ENCODE measurements at places on chromosomes 6 and 20. TPM values are rescaled to one million over a fixed set of nuclear protein-coding genes. Genes with fewer than 3 reads are reported as not detected.

GRCh38 chr6:130115036-130115435, 96.7 kb downstream of the L3MBTL3 start:
- no peak for DNase-seq
- H3K4me3 ChIP-seq = no peak overlapping the region
- no peak overlapping the region for H3K27ac ChIP-seq
- no peaks in the 10 kb centered on the region for H3K27me3 ChIP-seq

- H3K4me3 ChIP-seq = no peak overlapping the region
- no peaks in the 10 kb centered on the region for H3K4me1 ChIP-seq
- H3K36me3 ChIP-seq = no peaks in the 10 kb centered on the region
- no peaks in the 10 kb centered on the region for H3K27me3 ChIP-seq
Observed at GRCh38 chr6:101445527-101445926, 52.0 kb downstream of the GRIK2 start.

DNA sequence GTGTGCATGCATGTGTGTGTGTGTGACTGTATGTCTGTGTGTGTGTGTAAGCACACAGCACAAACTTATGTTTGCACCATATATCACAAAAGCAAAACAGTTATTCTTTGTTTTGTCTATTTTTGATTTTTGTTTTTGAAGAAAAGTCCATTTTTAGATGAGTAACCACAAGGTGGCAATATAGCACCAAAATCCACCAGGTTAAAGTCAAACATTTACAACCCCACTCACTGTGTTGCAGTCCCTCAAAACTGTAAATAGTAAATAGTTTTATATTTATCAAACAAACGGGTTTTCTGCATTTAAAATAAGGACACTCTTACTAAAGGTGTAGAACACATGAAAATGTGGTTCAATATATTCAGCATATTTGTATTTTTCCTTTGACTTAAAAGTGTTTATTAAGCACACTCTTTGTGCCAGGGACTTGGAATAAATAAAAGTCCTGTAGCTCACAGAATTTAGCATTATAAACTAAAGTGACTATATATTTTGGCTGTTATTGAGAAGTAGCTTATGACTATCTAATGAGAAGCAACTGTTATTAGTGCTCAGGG, 118.5 kb downstream of the GFRAL start:
- no peaks in the 10 kb centered on the region for H3K27me3 ChIP-seq

DNA sequence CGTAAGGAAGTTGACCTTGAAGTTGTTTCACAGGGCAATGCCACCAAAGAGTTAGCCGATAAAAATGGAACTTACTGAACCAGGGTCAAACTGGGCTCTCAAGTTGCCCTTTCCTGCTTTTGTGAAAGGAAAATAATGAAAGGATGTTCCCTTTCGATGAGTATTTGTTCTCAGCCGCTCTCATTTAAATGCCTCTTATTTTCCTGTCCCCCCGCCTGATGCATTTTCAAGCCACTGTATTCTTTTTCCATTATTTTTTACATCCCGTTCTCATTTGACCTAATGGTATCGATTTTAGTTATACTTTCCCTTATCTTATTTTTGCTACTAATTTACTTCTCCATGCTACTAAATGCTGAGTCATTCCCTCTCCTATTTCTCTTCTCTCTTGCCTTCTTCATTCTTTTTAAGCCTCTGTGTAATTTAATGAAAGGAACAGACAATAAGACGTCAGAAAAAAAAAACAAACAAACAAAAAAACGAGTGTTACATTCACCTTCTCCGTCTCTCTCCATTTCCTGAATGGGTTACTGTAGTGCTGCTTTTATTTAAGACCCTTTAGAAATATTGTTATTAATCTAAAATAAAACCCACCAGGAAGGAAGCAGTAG, 655 bp upstream of the NDUFAF4 start:
- peak overlapping the region; percentile 90 for H3K27ac ChIP-seq
- peaks cover 38% of the 10 kb centered on the region for H3K4me1 ChIP-seq
- H3K4me3 ChIP-seq = peak overlapping the region; percentile 82

DNA sequence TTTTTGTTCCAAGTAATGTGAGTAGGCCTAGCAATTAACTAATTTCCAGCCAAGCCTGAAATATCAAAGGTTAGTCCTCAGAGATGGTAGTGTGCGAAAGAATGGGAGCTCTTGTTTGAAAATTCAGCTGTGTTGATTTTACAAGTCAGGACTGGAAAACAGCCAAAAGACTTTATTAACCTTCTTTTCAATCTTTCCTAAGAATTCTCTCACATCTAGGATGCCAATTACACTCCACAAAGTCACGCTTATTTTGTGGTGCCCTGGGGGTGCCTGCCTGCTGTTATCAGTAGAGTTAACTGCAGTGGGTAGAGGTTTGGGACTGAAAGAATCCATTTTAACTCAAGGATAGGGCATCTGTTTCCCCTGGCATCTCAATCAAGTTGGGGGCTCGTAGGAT, 30.7 kb upstream of the MAP3K4 start:
- no peaks in the 10 kb centered on the region for H3K4me1 ChIP-seq
- no peaks in the 10 kb centered on the region for H3K27me3 ChIP-seq
- no peak overlapping the region for H3K27ac ChIP-seq
- DNase-seq = peak; percentile 53

DNA sequence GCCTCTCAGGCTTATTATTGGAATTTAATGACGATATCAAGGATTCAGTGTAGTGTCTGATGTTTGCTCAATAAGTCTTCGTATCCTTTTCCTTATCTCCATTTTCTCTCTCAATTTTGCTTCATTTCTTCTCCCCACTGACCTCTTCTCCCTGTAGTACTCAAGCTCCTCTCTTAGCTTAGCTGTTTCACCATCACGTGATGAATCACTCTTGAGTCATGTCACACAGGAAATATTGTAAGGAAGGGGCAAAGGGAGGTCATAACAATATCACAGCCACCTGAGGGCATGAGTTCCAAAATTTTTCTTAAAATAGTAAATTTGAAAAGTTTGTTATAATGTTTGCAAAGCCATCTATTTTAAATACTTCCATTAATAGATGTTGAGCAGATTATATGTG, 392.2 kb upstream of the MARCKS start:
- DNase-seq = no peak
- H3K4me1 ChIP-seq = no peaks in the 10 kb centered on the region
- H3K27me3 ChIP-seq = no peaks in the 10 kb centered on the region
- no peak overlapping the region for H3K27ac ChIP-seq

DNA sequence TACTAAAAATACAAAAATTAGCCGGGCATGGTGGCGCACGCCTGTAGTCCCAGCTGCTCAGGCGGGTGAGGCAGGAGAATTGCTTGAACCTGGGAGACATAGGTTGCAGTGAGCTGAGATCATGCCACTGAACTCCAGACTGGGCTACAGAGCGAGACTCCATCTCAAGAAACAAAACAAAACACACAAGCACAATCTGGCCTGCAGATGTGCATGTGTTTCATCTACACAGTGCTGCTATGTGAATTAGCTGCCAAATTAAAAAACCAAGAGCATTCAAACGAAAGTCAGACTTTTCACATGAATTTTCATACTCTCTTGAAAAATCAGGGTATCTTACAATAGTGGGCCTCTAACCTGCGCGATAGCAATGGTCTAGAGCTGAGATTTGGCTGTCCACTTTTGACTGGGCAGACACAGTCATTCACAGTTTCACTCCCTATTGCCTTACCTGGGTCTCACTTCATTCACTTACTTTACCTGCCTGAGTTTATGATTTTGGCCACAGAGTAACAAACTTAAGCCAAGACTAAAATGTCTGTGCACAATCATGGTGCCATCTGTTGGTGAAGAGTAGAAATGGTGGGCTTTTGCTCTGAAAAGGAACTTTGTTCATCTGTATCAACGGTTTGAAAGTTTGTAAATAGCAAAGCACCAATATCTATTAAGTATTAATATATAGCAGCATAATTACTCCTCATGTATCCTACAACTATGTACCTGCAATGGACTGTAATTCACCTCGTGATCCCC, 138.5 kb upstream of the UST start:
- no peaks in the 10 kb centered on the region for H3K4me1 ChIP-seq
- no peak overlapping the region for H3K4me3 ChIP-seq
- DNase-seq = no peak
- no peaks in the 10 kb centered on the region for H3K27me3 ChIP-seq
- H3K27ac ChIP-seq = no peak overlapping the region

- H3K27me3 ChIP-seq = peaks cover 52% of the 10 kb centered on the region
- no peak overlapping the region for H3K27ac ChIP-seq
- H3K36me3 ChIP-seq = no peaks in the 10 kb centered on the region
- H3K4me3 ChIP-seq = peak overlapping the region; percentile 22
- peaks cover 38% of the 10 kb centered on the region for H3K4me1 ChIP-seq
Observed at GRCh38 chr20:1946762-1947534, 46.9 kb downstream of the PDYN start.

GRCh38 chr20:461254-462198, 807 bp downstream of the TBC1D20 start:
- H3K36me3 ChIP-seq = no peaks in the 10 kb centered on the region
- peak overlapping the region; percentile 89 for H3K27ac ChIP-seq
- DNase-seq = peak; percentile 51
- H3K27me3 ChIP-seq = no peaks in the 10 kb centered on the region

- no peaks in the 10 kb centered on the region for H3K4me1 ChIP-seq
- no peak overlapping the region for H3K4me3 ChIP-seq
- DNase-seq = no peak
- H3K36me3 ChIP-seq = no peaks in the 10 kb centered on the region
Observed at GRCh38 chr6:136181861-136182260, 68.2 kb downstream of the MTFR2 start.

Gene SPATA25
- 0.50 TPM for polyA plus RNA-seq

Gene CABLES2
- 2.5 TPM for polyA plus RNA-seq

DNA sequence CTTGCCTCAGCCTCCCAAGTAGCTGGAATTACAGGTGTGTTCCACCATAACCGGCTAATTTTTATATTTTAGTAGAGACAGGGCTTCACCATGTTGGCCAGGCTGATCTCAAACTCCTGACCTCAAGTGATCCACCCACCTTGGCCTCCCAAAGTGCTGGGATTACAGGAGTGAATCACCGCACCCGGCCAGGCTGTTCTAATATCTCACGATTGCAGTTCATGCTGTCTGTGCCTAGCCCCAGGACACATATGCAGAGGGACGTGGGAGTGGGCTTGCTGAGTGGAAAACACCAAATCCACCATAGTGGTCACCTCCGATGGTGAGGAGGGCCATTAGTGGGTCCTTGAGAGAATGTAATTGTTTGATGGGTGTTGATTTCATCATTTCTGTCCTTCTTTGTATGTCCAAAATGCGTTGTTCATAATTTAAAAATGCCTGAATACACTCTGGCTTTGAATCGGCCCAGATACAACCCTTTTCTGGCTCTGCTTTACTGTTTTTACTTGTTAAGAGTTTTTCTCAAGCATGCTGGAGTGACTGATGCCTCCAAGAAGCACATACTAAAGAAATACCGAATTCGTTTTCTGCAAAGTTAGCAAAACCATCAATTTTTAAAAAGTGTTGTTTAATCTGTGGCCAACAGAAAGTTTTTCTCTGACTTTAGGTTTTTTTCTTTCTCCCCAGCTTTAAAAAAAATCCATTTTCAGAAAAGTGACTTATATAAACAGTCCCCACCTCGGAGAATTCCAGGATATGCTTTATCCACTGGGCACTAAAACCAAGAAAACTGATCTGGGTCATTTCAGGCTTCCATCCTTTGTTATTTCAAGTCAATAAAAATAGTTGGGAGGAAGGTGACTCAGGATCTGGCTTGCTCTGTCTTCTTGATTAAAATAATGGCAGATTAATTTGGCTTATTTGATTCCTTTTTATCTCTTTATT, 18.8 kb upstream of the RALGAPA2 start:
- H3K36me3 ChIP-seq = no peaks in the 10 kb centered on the region
- H3K27me3 ChIP-seq = no peaks in the 10 kb centered on the region
- H3K4me1 ChIP-seq = no peaks in the 10 kb centered on the region
- no peak overlapping the region for H3K27ac ChIP-seq
- no peak overlapping the region for H3K4me3 ChIP-seq

- H3K36me3 ChIP-seq = no peaks in the 10 kb centered on the region
- H3K4me1 ChIP-seq = no peaks in the 10 kb centered on the region
- H3K27me3 ChIP-seq = no peaks in the 10 kb centered on the region
- DNase-seq = no peak
Observed at GRCh38 chr6:149164199-149164750, 153.2 kb upstream of the TAB2 start.

DNA sequence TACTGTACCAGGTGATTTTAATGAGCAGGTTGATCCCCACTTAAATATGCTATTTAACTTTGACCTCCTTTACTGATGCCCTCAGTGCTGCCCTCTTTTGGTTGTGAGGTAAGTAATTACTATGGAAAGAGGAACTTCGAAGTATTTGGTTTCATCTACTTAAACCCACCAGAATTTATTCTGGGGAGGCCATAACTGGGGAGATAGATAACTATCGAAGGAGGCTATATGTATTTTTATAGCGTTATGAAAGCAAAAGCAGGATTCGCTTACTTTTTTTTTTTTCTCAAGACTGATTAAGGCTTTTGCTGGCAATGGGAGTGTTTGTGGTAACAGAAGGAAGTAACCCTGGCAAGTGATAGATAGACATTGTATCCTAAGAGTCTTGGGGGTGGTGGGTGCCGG, 168.9 kb upstream of the CENPW start:
- no peak for DNase-seq
- H3K4me3 ChIP-seq = no peak overlapping the region
- no peak overlapping the region for H3K27ac ChIP-seq
- H3K4me1 ChIP-seq = no peaks in the 10 kb centered on the region

DNA sequence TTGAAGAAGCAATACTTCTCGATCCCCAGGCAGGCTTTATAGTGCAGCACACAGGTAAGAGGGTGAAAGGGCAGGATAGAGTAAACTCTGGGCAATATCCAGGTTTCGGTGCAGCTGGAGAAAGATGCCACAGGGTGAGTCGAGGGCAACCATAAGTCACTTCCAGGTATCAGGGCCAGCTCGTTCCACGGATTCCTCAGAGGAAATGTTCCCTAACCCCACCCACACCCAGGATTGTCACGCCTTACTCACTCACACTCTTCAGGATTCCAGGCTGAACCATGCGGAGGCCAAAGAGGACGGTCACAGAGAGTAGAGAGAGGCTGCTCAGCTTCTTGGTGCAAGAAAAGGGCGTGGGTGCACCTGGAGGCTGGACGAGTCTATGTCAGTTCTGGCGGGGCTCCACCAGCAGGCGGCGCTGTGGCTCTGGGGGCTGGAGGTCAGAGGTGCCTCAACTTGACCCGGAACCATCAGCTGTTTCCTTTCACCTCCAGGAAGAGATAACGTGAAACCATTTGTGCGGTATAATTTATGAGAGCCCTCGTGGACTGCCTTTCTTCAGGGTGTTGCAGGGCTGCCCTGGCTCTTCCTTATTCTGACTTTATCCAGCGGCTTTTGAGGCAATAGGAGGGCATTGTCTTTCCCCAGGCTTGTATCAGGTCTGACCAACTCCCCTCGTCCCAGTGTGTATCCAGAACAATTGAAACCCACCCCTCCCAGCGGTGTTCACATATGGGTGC, 14.5 kb upstream of the WFDC12 start:
- no peak overlapping the region for H3K27ac ChIP-seq
- peaks cover 9% of the 10 kb centered on the region for H3K4me1 ChIP-seq
- peak; percentile 62 for DNase-seq
- no peaks in the 10 kb centered on the region for H3K27me3 ChIP-seq

GRCh38 chr6:136114661-136115060, 135.4 kb downstream of the MTFR2 start:
- H3K27ac ChIP-seq = peak overlapping the region; percentile 32
- peak; percentile 61 for DNase-seq
- no peak overlapping the region for H3K4me3 ChIP-seq
- H3K27me3 ChIP-seq = no peaks in the 10 kb centered on the region
- no peaks in the 10 kb centered on the region for H3K36me3 ChIP-seq
- H3K4me1 ChIP-seq = peaks cover 48% of the 10 kb centered on the region
